Pulmonary artery endothelial cell (primary cell): ENCODE measurements at places on chromosomes 16 and 17. TPM values are rescaled to one million over a fixed set of nuclear protein-coding genes. Genes with fewer than 3 reads are reported as not detected.

SLC25A10 gene
- 24.4 and 26.7 TPM in 2 replicates for total RNA-seq

NPIPA7 gene
- 0.59 and 0.78 TPM in 2 replicates for total RNA-seq

PHOSPHO1 gene
- total RNA-seq, result 0.07 and 0.18 TPM in 2 replicates

MT1M gene
- 3.5 and 8.8 TPM in 2 replicates for total RNA-seq

NME2 gene
- 433 and 570 TPM in 2 replicates for total RNA-seq

CISD3 gene
- total RNA-seq, result 5.7 and 7.0 TPM in 2 replicates

GPR139 gene
- total RNA-seq, result not detected in 2 replicates

SSTR5 gene
- 0.07 TPM in 1 of 2 replicates, not detected in the other for total RNA-seq

MYO15A gene
- total RNA-seq, result 0.07 and 0.20 TPM in 2 replicates
